ENCODE measurements at places on chromosomes 4 and X. TPM values are rescaled to one million over a fixed set of nuclear protein-coding genes. Genes with fewer than 3 reads are reported as not detected.

DNA sequence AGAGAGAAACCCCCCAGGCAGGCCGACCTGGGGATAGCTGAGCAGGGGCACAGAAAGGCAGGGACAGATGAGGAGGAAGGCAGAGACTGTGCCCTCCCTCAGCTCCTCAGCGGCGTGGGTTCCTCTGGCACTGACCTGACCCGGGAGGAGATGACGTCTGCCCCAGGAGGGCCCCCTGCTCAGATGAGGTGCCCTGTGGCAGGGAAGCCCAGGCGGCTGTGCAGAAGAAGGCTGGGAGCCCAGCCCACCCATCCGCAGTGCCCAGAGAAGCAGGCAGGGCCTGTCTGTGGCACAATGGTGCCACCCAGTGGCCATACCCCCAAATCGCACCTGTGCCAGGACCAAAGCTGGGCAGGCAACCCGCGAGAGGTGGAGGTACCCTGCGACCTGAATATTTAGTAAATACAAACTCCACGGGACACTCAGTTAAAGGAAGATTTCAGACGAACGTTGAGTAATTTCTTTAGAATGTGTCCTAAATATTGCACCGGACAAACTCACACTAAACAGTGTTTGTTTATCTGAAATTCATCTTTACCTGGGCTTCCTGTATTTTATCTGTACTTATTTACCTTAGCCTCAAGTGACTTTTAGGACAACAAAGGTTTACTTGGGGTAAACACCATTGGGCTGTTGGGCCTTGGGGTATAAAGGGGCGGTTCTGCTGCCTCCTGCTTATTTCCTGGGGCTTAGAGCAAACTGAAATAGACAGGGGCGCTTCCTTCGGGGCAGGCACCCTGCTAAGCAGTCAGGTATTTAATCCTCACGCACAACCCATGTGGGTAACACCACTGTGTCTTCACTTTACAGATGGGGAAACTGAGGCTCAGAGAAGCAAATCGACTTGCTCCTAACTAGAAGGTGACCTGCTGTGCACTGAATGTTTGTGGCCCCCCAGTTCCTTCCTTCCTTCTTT, 46.5 kb upstream of the HMX1 start:
- no peak overlapping the region for H3K4me3 ChIP-seq
- no peaks in the 10 kb centered on the region for H3K4me1 ChIP-seq
- DNase-seq = peak; percentile 86
- H3K27me3 ChIP-seq = no peaks in the 10 kb centered on the region
- H3K27ac ChIP-seq = no peak overlapping the region

Gene TMEM271
- total RNA-seq = not detected

Gene RAB33A
- total RNA-seq = 0.69 TPM

DNA sequence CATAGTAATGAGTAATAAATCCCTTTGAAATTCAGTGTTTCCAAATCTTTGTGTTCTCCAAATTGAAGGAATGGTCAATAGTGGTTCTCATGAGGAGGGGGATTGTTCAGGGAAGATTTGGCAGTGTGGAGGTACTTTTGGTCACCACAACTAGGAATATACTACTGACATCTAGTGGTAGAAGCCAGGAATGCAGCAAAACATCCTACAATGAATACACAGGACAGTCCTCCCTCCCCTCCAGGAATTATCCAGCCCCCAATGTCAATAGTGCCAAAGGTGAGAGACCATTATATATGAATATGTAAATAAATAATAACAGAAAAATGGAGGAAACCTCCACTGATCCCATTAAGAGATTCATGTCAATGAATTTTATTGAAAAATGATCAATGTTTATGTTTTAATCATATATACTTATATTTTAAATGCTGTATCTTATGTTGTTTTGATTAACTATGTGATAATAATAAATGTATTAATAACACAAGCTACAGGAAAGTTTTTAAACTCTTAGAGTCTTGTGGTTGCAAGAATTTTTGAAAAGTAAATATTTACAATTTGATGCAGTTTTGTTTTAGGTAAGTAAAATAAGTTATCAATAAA, 14.4 kb upstream of the FAM9A start:
- no peaks in the 10 kb centered on the region for H3K4me1 ChIP-seq
- H3K36me3 ChIP-seq = no peaks in the 10 kb centered on the region
- H3K27me3 ChIP-seq = no peaks in the 10 kb centered on the region
- DNase-seq = no peak

DNA sequence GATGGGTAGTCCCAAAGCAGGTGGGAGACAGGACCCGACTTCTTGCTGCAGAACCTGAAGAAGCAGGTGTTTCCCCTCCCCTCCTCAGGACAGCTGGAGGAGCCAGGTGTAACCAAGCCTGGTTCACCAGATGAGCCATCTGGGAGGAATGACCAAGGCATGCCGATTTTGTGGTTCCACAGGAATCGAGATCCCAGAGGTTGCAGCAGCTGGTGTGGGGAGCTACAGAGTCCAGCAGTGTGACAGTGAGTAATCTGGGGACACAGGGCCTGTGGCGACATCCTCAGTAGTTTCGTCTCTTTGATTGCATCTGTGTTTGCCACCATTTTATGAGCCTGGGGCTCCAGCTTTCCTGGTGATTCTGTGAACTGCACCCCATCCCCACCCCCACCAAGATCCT, 2.6 kb upstream of the NDP start:
- no peak overlapping the region for H3K4me3 ChIP-seq
- H3K4me1 ChIP-seq = no peaks in the 10 kb centered on the region
- no peaks in the 10 kb centered on the region for H3K36me3 ChIP-seq
- H3K27me3 ChIP-seq = no peaks in the 10 kb centered on the region
- H3K27ac ChIP-seq = no peak overlapping the region

- H3K36me3 ChIP-seq = no peaks in the 10 kb centered on the region
- no peaks in the 10 kb centered on the region for H3K4me1 ChIP-seq
- DNase-seq = no peak
- H3K27ac ChIP-seq = no peak overlapping the region
- H3K27me3 ChIP-seq = no peaks in the 10 kb centered on the region
Measured at GRCh38 chrX:530726-531610, 99.6 kb upstream of the SHOX start.

- H3K27me3 ChIP-seq = no peaks in the 10 kb centered on the region
- H3K4me3 ChIP-seq = no peak overlapping the region
- no peak overlapping the region for H3K27ac ChIP-seq
- H3K4me1 ChIP-seq = no peaks in the 10 kb centered on the region
- DNase-seq = no peak
- H3K36me3 ChIP-seq = no peaks in the 10 kb centered on the region
Measured at GRCh38 chr4:79042079-79042674, 102.9 kb upstream of the PAQR3 start.

DNA sequence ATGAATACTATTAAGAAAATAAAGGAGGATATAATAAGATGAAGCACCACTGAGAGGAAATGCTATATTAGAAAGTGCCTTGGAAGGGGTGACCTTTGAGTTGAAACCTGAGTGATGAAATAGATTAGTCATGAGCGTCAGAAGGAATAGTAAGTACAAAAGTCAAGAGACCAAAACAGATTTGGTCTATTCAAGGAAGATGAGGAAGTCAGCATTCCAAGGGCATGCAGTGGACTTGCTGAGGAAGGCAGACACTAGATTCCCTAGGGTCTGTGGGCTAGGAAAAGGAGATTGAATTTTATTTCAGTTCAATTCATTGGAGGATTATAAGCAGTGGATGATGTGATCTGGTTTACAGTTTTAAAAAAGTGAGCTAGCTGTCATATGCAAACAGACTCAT, 73.0 kb upstream of the WDFY3 start:
- DNase-seq = no peak
- no peak overlapping the region for H3K27ac ChIP-seq
- no peaks in the 10 kb centered on the region for H3K27me3 ChIP-seq
- no peaks in the 10 kb centered on the region for H3K4me1 ChIP-seq

DNA sequence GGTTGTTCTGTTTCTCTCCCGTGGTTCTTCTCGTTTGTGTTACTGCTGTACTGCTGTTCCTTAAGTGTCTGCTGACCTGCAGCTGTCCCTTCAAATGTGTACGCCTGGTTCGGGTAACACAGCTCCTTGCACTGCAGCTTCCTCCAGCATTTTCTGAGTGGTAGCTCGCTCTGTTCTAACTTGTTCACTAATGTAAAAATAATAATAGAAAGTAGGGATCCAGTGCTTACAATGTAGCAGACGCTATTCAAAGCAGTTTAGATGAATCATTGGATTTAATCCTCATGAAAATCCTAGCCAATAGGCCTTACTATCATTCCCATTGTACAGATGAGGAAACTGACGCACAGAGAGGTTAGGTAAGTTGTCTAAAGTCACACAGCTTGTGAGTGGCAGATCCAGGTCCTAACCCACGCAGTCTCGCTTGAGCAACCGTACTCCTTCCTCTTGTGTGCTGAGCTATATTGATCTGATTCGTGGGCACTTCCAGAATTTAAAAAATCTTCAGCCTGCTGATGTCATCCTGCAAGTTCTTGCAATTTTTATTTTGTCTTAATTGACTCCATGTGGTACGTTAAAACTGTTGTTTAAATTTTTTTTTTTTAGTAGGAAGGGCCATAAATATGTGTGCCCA, 448.2 kb upstream of the FAT1 start:
- no peaks in the 10 kb centered on the region for H3K4me1 ChIP-seq
- no peak overlapping the region for H3K27ac ChIP-seq
- no peaks in the 10 kb centered on the region for H3K27me3 ChIP-seq

Gene SCARB2
- 154 TPM for total RNA-seq
